ENCODE measurements at places on chromosomes 12 and 14.
A peak's percentile ranks its signal among the peaks of the same experiment; 100 is the strongest.

- DNase-seq = no peak
These were observed 37.3 kb downstream of the NCKAP5L start for GRCh38 chr12:49790741-49791555.

- no peak for DNase-seq
These were observed 18.2 kb upstream of the MON2 start for GRCh38 chr12:62448436-62448835.

GRCh38 chr14:100535287-100536120 lies 51.7 kb downstream of the BEGAIN start:
- DNase-seq = no peak

GRCh38 chr12:111434680-111435338 lies 29.1 kb downstream of the SH2B3 start:
- DNase-seq = no peak

DNA sequence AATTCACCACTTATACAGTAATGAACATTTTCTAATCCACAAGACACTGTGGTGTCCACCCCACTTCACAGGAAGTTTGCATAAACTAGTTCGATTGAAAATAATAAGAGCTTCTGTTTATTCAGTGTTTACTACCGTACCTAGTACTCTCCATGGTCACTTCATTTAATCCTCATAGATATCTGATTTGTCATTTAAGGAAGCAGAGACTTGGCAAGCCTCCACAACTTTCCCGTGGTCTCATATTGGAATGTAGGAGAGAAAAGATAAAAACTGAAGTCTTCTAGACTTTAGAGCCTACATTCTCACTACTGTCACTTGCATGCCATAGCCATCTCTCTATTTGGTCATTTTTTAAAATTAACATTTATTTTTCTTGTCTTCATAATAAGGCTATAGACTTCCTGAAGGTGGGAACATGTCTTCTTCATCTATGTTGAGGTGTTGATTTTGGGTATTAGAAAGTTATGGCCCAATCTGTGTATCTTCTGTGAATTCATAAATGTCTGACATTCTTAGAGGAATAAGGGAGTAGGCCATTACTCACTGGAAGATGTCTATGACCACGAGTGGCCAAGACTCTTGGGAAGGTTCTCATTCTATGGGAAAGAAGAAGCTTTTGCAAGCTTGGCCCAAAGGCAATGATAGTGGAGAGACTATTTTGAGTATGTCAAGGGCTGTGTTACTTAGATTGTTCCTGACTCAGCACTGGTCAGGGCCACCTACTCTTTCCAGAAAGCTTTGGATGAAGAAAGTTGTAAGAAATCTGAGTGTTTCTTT lies 423.7 kb downstream of the LRIG3 start:
- DNase-seq = no peak

DNA sequence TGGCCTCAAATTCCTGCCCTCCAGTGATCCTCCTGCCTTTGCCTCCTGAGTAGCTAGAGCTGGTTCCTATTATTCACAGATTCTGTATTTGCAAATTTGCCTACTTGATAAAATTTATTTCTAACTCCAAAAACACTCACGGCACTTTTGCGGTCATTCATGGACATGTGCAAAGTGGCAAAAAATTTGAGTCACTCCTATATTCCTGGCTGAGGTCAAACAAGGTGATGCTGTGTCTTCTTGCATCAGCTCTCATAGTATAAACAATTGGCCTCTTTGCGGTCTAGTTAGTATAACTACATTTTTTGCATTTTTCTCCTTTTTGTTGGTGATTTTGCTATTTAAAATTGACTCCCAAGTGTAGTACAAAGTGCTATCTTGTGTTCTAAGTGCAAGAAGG lies 24.7 kb downstream of the ATF1 start:
- no peak for DNase-seq

DNA sequence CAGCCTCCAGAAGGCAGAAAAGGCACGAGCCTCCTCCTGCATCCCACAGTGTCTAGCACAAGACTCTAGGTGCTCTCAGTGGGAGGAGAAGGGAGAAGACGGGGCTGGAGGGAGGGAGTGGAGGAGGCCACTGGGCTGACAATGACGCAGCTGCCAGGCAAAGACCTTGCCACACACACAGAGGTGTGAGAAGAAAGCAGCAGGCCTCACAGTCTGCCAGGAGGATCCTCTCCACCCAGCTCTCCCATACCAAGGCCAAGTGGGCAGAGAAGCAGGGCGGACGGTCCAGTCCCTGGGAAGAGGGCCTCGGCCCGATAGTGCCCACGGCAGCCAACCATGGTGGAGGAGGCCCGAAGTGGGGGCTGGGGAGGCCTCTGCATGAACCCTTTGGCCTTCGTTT lies 78.9 kb downstream of the NCOR2 start:
- no peak for DNase-seq

DNA sequence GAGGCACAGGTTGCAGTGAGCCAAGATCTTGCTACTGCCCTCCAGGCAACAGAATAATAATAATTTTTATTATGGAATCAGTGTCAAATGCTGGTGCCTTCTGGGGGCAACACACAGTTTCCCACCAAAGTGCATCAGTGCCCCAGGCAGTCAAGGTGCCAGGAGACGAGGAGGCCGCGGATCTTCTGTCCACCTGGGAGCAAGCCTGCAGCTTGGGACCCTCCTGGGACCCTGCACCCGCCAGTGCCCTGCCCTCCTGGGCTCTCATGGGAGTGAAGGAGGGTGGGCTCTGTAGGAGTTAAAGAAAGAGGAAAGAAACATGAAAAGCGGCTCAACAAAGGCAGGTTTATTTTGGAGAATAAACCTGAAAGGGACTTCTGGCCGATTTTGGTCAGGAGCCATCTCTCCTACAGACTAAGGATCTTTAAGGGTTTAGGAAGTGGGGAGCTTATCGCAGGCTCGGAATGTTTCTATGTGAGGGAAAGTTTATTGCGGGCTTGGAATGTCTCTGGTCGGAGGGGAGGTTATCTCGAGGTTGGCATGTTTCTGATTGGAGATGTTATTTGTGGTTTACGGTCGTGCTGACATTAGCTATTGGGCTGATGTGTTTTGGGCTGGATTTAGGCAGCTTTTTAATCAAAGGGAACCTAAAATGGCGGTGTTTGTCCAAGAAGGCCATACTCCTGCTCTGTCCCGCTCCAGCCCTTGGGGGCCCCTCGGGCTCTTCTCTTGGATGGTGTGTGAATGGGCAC lies 1.1 kb upstream of the ASPG start:
- no peak for DNase-seq

DNA sequence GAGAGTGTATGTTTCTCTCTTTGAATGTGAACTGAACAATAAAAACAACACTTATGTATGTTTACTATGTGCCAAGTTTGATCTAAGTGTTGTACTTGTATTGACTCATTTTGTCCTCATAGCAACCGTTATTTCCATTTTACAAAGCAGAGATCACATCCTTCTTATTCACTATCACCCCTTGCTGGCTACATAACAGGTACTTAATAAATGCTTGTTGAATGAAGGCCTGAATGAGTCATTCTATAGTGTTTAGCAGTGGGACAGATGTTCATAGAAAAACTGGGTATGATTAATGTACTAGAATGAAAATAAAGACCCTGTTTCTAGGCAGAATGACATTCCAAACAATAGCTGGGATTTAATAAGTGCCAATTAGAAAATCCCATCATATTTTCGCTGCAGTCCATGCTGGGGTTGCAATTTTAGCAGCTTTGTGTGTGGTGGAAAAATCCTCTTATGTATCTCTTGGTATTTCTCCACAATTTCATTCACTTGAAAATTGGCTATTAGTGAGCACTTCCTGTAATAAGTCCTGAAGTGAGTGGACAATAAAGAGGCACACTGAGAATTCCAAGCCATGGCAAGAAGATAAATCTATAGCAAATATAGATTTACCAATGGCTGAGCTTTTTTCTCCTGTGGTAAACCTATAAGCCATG lies 86.0 kb downstream of the FAR2 start:
- DNase-seq = no peak

GRCh38 chr12:1776170-1776921 lies 44.0 kb upstream of the LRTM2 start:
- DNase-seq = peak; percentile 45

DNA sequence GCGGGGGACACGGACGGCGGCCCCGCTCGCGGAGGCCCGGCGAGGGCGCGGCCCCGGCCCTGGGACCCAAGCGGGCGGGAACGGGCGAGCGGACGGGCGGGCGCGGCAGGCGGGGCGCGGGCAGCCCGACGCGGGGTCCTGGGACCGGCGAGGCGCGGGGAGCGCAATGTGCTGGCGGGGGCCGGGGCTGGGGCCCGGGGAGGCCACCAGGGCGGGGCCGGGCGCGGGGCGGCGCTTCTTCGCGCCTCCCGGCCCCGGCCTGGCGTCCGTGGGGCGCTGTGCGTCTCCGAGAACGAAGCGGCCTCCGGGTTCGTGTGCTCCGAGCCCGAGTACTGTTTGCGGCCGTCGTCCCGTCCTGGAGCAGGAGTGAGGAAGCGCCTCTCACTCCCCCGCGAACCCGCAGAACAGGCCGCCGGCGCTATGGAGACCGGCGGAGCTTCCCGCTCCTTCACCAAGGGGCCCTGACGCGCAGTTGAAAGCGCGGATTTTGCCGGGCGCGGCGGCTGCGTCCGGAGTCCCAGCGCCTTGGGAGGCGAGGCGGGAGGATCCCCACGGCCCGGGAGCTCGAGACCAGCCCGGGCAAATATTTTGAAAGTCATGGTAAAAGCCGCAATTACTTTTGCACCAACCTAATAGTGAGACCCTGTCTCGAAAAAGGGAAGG lies 420 bp upstream of the ANKLE2 start:
- peak; percentile 58 for DNase-seq

DNA sequence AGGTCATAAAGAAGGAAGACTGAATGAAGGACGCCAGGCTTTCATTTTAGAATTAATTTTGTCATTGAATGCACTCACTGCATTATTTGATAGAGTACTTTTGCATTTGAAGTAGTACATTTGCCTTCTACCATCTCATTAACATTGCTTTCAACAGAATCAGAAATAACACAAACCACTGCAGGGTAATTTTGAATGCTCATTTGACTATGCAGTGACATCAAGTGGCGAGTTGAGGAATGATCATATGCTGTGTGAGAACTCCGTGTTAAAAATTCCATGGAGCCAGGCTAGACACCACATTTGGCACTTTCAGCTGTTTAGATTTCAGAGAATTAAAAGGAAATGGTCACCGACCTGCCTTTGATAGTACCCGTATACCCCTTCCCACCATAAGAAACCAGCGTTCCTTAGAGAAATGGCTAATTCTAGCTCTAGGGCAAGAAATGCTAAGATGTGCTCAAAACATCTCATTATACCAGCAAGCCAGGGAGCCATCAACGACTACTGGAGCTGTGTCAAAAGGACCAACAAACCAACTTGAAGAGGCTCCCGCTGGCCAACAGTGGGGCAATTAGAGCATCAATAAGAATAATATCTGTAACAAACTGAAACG lies 16.5 kb downstream of the HEBP1 start:
- DNase-seq = peak; percentile 7

DNA sequence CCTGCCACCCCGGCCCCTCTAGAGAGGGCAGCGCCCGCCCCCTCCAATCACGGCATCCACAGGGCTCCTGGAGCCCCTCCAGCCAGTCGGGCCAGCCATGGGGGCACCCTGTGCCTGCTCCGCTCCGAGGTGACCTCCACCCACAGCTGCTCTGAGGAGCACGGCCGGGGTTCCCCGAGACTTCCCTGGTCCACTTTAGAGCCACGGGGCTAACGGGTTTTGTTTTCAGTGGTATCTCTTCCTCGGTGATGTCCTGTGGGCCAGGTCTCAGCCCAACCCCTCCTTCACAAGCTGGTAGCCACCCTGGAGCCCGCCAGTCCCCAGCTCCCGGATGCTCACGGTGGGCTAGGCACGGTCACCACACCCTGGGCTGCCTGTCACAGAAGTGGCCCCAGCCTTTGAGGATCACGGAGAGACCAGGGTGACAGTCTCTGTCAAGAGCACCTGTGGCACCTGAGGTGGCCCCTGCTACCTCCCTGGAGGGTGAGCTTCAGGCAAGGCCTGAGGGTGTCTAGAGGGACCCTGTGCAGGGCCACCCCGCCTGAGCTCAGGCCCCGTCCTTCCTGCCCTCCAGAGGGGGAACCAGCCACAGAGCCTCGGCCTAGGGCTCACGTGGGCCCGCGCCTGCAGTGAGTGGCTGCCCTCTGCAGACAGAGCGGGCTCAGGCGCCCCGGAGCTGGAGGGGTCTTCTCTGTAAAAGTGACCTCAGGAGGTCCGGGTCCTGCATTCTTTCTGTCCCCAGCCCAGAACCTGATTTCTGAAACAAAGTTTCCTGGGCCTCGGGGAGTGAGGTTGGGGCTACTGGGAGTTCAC lies 146.0 kb upstream of the C14orf180 start:
- no peak for DNase-seq

DNA sequence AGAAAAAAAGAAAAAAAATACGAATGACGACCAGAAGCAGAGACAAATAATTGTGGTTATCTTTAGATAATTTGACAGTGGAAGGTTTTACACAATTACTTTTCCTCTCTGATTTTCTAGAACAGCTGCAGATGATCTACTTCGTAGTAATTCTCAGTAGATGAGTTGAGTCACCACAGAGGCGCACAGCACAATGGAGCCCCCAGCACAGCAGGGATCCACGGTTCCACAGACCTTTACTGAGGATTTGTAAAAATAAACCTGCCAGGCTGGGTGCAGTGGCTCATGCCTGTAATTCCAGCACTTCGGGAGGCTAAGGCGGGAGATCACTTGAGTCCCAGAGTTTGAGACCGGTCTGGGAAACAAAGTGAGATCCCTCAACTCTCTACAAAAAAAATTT lies 29.3 kb downstream of the AMN start:
- DNase-seq = no peak

- DNase-seq = no peak
These were observed 1.5 kb upstream of the ULK1 start for GRCh38 chr12:131892711-131893604.

DNA sequence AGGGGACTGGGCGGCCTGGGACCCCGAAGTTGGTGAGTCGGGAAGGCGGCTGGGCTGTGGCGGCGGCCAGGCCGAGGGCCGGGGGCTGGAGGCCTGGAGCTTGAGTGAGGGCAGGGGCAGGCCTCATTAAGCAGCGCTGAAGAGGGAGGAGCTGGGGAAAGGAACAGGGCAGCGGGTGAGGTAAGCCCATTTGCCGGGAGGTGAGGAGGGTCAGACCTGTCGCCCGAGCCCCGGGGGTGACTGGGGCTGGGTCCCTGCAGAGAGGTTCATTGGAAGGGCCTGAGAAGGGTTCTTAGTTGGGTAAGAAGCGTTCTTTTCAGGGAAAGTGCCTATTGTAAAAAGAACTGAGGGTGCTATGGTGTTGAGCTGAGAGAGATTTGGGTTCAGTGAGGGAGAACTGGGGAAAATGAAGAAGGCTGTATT lies 441 bp downstream of the RAB5B start:
- no peak for DNase-seq

GRCh38 chr14:75709207-75709812 lies 48.3 kb downstream of the TTLL5 start:
- peak; percentile 86 for DNase-seq

- no peak for DNase-seq
These were observed 20.6 kb upstream of the PYGL start for GRCh38 chr14:50964683-50965390.
